ENCODE measurements at places on chromosomes 3 and 15.

DNA sequence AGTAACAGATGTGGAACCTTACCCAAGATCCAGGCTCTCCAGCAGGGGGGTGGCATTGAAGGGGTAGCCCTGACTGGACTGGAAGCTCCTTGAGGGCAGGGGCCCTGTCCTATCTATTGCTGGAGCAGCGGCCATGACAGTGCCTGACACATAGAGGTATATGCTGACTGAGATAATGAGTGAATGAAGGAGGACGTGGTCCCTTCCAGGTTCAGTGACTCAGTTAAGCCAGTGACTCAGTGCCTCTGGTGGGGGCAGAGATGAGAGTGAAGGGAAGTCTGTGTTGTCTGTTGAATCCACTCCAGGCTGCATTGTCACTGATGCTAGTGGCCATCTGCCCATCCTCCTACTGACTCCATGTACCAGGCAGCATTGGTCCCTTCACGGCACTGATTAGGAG lies 13.0 kb upstream of the CTXND1 start:
- DNase-seq, result no peak

DNA sequence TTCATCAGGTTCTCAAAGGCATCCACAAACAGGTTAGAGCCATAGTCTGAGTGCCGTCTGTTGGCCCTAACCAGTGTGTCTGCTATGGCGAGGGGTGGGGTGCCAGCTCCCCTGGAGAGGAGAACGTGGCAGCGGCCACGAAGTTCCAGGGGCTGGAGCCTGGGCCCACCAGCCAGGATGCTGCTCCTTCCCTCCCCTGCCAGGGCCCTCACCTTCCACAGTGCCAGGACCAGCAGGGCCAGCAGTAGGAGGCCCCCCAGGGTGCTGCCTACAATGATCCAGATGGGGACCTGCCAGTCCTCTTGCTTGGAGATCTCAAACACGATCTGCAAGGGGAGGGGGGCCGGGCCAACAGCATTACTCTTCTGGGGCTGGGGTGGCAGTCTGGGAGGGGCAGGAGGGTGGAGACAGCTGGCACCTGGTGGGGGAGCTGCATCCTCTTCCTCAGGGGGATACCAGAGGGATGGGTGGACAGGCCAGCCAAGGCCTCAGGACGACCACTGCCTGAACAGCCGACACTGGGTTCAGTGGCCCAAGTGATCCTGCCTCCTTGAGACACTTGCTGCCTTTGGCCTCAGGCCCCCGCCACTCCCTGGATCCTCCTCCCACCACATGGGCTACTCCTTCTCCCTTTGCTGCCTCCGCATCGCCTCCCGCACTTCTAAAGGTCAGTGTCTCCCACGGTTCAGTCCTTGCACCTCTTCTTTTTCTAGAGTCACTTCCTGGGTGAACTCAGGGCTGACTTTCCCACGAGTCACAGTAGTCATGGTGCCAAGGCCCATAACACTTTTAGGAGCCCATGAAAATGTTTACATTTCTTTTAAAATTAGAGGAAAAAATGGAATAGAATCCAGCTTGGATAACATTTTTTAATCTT lies 26.3 kb downstream of the FEM1B start:
- no peak for DNase-seq

DNA sequence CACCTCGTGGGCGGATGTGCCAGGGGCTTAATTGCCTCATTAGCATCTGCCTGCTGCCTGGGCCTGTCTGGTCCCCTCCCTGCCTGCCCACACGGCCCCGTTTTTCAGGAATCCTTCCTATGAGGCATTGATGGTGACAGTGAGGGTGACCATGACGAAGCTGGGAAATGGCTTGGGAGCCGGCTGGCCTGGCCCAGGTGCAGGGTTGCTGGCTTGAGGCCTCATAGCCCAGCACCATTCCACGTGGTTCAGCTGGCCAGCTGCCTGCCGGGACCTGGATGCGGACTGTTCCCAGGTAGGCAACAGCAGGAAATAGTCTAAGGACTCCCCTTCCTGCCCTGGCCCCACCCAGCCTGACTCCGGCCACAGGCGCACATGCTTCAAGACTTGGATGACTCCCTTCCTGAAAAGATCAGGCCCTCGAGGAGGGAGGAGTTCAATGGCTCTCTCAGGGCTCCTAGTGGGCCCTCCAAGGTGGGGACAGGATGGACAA lies 8.9 kb upstream of the DUSP7 start:
- DNase-seq, result no peak

- DNase-seq, result no peak
Observed at GRCh38 chr15:90367576-90367975, 15.5 kb downstream of the ZNF774 start.

DNA sequence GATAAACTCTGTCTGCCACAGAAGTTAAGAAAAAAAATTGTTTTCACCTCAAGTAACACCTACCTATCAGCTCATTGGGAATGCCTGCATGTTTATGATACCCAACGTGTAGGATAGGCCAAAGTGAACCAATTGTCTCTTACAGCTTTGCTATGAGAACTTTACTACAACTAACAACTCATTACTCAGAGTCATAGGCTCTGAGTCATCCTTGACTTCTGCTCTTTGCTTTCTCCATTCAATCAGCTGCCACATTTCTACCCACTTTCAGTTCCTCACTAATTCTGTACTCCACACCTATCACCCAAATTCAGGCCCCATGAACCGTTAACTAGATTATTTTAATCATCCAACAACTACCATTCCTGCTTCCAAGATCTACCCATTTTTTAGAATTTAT lies 843.9 kb downstream of the TUSC7 start:
- DNase-seq, result no peak

DNA sequence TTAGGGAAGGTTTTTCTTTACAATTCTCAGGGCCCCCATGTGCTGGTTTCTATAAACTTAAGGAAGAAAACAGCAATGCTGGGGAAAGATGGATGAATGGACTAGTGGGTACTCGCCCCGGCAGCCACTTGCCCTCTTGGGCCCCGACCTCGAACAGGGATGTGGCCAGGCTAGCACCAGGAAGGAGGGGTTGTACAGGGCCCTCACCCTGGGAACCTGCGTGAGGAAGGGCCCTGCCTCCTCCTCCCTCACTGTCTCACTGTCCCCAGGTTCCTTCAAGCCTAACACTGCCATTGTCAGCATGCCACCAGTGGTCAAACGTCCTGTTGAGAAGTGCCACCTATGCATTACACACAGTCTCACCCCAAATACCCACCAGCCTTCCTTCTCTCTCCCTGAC lies 9.1 kb downstream of the ADAMTS17 start:
- DNase-seq, result no peak

DNA sequence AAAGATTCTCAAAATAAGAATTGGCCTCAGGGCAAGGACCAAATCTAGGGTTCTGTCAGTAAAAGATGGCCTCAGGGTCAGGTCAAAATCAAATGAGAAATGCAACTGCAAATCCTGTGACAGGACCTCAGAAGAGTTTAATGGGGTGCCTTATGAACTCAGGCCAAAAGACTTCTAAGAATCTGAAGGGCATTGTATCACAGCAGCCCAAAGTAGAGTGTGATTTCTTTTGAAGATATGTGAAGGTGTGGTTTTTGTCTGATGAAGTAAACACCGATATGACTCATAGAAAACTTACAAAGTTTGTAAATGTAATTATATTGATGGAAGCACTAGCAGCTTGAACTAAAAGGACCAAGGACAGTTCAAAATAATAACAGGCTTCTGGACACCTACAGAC lies 966.1 kb downstream of the AGBL1 start:
- no peak for DNase-seq

DNA sequence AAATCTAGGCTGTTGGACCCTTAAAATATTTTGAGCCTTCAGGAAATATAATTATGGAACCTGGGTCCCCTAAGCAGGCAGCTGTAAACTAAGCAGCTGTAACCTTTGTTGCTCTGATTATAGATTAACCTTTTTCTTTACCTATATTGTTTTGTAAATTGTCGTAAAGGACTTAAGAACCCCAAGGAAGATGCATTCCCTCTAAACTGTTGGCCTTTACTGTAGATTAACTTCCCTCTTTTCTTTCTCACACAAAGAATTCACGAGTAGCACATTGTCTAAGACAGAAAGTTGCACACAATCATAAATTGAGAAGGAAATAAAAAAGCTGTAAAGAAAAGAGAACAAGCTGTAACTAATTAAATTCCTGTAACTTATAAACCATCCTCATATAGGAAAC lies 877.3 kb downstream of the ROBO2 start:
- DNase-seq, result no peak

GRCh38 chr3:153789380-153789779 lies 331.8 kb upstream of the ARHGEF26 start:
- no peak for DNase-seq

GRCh38 chr3:16490062-16490619 lies 23.4 kb downstream of the RFTN1 start:
- no peak for DNase-seq

GRCh38 chr3:136428167-136428566 lies 178.0 kb downstream of the PCCB start:
- peak; percentile 18 for DNase-seq

GRCh38 chr3:20079621-20080020 lies 39.4 kb downstream of the KAT2B start:
- no peak for DNase-seq

- DNase-seq, result no peak
Observed at GRCh38 chr3:162014284-162014683, 517.7 kb downstream of the OTOL1 start.

GRCh38 chr15:57726411-57726810 lies 19.9 kb downstream of the POLR2M start:
- no peak for DNase-seq

GRCh38 chr3:128922804-128923459 lies 43.5 kb downstream of the ACAD9 start:
- peak; percentile 48 for DNase-seq

GRCh38 chr3:127762077-127762786 lies 60.1 kb downstream of the MGLL start:
- DNase-seq, result peak; percentile 93

GRCh38 chr3:2921903-2922302 lies 188.3 kb downstream of the IL5RA start:
- DNase-seq, result peak; percentile 63

GRCh38 chr15:90955624-90956273 lies 1.1 kb downstream of the RCCD1 start:
- DNase-seq, result peak; percentile 37

- DNase-seq, result no peak
Observed at GRCh38 chr3:191379446-191379845, 49.1 kb upstream of the UTS2B start.

DNA sequence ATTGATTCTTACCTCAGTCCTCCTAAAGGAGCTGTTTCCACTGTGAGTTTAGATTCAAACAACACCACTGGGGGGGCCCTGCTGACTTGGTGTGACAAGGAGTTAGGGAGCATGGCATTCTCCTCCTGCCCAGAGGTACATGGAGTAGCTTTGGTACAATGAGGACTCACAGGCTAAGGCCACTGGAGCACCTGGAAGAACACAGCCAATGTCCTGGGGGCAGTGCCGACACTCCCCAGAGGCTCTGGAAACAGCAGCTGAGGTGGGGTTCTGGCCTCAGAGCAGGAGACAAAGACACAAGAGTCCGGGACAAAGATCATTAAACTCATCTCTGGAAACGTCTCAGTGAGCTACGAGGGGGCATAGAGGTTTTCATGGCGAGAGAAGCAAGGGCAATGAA lies 69.7 kb upstream of the POMGNT2 start:
- DNase-seq, result no peak

DNA sequence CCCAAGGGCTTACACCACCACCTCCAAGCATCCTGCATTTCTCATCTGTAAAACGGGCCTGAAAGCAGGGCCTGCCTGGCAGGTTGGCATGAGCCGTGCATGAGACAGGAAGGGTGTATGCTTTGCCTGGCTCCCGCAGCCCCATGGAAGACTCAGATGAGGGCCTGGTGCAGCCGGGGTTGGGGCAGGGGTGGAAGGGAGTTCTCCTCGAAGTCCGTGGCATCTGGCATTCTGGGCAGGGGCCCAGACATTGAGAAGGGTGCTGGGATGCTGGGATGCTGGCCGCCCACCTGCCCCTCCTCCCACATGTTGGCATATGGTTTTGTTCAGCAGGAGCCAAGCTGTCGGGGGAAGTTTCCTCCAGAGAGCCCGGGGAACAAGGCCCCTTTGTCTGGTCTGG lies 13.0 kb upstream of the FBLN2 start:
- no peak for DNase-seq

DNA sequence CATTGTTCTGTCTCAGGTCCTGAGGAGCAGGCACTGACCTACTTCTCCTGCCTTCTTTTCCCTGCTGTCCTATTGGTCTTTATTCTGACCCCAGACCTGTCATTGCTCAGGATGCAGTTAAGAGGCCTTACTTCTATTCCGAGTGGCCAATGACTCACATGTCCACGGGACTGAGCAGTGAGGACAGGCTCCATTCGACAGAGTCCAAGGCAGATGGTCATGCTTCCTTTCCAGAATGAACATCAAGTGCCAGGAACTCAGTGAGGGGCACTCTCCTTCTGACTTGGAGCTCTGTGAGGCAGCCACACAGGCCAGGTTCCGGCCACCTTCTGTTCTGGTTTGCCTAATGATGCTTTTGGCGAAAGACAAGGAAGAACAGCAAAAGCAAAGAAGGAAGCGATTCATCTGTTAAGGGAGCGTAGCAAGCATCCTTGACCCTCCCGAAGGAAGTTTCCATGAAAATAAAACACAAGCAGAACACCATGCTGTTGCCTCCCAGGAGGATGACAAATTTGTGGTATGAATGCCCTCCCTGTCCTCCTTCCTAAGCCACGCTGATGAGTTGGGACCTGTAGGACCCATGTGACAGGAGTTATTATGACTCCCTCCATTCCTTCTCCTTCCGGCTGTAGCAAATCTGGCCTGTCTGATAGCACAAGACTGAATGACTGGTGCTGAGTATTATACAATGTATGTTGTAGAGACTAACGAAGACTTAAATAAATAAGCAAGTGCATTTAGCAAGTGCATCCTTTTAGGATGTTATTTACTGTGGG lies 14.4 kb upstream of the TPRG1 start:
- no peak for DNase-seq

- no peak for DNase-seq
Observed at GRCh38 chr3:129491794-129492193, 36.6 kb upstream of the RHO start.

- peak; percentile 7 for DNase-seq
Observed at GRCh38 chr3:194869482-194870169, 183.9 kb downstream of the FAM43A start.

DNA sequence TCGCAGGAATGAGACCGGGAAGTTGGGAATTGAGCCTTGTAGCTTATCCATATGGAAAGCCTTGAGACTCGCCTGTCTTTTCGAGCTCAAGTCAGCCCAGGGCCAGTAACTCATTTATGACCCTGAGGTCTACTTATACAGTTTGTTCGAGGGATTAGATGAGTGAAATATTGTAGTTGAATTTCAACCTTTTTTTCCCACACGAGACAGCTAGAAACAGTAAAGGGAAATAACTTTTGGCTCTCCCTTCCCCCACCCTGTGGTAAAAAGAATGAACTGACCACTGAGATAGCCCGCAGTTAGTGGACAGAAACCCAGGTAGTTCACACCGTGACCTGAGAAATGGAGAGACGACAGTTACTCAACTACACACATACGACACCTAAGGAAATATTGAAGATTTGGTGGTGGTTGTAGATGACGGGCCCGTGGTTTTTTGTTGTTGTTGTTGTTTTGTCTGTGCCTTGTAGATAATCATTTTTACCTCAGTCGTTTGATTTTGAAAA lies 841 bp downstream of the EIF3J start:
- DNase-seq, result peak; percentile 42

- peak; percentile 47 for DNase-seq
Observed at GRCh38 chr3:111538681-111539083, 3.3 kb upstream of the CD96 start.
